ENCODE measurements at places on chromosomes 16 and 17.

GRCh38 chr16:57132470-57132869 lies 40.1 kb downstream of the CPNE2 start:
- no peak for DNase-seq

DNA sequence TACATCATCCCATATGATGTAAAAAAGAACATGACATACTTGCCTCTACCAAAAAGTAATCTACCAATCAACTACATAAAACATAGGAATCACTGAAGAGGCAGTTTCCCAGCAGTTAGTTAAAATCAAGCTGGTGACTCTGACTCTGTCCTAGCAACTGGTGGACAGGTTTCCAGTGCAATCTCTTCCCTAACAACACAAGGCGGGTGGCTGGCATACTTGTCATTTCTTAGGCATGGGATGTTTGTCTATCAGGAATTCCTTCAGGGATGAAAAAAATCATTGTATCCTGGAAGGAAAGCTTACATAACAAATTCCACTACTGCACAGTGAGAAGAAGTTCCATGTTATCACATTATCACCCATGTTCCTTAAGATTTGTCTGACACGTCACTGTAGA lies 50.9 kb downstream of the HELZ start:
- no peak for DNase-seq

DNA sequence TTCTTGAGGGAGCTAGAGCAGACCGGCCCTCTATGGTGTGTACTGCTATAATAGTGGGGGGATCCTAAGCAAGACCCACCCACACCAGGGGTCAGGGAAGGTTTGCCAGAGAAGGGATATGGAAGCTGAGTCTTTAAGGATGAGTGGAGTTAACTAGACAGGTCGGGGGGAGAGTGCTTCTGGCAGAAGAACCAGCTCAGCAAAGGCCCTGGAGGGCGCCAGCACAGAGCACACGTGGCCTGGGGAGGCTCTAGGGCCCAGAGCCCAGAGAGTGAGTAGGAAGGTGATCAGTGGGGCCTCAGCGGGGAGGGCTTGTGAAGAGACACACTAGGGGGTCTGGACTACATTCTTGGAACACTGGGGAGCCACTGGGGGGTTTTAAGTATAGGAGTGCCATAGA lies 21.1 kb downstream of the NGFR start:
- no peak for DNase-seq

GRCh38 chr17:41688641-41689496 lies at the start of gene EIF1:
Gene EIF1 (plus strand): TSS chr17:41688885. CDS start chr17:41689039, 154 bp downstream.
- DNase-seq, result peak; percentile 99

DNA sequence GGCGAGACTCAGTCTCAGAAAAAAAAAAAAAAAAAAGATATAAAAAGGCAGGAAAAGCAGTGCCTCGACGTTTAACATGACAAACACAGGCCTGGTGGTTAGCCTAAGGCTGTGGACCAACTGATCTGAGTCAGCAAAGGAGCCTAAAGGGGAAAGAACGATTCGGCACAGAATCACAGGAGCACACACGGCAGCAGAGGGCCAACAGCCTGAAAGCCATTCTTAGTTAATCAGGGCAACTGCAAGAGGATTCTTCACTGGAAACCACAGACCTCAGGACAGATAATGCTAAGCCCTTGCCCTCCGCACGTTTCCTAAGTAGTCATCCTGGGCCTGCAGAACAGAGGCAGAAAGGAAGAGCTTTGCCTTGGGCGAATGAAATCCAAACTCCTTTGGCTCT lies 14.7 kb downstream of the TMEM11 start:
- DNase-seq, result no peak

- DNase-seq, result no peak
Observed at GRCh38 chr17:57937492-57937891, 17.7 kb downstream of the CUEDC1 start.

DNA sequence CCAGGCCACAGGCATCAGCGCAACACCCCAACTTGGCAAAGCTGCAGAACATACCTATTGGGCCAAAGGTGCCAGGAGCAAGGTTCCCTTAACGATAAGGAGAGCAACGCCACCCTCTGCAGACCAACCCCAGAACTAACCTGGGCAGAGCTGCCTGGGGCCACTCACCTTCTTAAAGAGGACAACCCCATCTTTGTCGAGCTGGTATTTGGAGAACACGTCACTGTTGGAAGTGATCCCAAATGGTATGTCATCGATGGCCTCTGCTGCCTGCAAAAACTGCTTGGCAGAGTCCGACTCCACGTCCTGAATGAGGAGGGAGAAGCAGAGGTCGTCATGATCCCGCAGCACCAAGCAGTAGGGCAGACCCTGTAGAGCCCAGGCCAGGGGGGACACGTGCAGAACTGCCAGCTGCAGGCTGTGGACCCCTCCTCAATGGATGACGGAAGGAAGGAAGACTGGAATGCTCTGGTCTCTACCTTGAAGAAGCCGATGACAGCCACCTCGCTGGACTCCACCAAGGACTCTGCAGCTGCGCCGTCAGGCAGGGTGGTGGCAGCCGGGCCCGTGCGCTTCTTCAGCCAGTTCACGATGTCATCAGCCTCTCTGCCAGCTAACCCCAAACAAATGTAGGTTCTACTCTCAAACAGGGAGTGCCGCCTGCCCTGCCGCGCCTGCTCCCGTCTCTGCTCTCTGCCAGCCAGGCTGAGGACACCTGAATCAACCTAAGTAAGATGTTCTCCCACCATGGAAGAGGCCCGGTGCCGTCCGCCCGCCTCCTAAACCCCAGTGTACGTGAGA lies 5.2 kb downstream of the P4HB start:
- DNase-seq, result no peak

- no peak for DNase-seq
Observed at GRCh38 chr17:9098242-9098825, 77.0 kb downstream of the NTN1 start.

DNA sequence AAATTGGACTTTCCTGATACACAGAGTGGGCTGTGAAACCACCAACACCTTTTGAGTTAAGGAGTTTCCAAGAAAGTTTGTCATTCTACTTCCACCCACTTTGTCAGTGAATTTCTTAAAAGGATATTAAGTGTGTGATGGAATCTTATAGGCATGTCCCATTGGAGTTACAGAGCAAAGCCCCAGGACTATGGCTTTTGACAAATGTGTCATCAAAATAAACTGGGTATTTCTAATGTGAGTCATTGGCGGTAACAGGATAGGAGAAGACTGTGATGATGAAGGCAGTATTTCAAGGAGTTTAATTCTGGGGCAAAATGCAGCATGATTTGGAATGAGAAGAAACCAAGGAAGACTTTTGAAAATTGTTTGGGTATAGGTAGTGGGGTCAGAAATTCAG lies 1013.8 kb upstream of the EEF2KMT start:
- no peak for DNase-seq

- DNase-seq, result no peak
Observed at GRCh38 chr16:3242709-3243108, 7.8 kb upstream of the ZNF200 start.

DNA sequence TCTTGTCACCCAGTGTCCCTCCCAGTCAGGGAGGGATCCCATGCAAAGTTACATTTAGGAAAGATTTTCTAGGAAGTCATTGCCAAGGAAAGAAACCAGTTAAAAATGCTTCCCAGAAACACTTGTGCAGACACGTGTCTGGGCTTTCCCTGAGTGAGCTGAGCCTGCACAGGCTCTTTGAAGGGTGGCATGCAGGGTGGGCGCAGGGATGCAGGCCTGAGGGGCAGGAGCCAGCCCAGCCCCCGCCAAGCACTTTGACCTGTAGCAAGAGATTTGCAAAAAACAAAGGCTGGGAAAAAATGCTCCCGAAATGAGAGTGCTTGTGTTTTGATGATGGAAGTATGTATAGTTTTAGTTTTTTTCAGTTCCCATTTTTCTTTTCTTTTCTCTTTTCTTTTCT lies 52.4 kb downstream of the B9D1 start:
- DNase-seq, result no peak

DNA sequence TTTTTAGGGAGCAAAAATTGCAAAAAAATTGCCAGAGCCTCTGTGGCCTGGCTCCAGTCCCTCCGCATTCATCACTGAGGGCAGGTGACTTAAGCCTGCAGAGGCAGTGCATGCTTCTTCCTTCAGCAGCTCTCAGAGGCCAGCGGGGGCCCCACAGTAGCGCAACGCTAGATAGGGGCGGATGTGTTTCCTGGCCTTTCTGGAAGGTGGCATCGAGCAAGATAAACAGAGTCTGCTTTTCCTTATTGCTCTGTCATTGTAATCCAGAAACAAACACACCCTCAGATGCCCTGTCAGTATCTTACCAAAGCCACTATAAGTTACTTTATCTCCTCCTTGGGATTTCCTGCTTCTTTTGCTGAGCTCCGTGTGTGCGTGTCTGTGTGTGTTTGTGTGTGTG lies 75.5 kb upstream of the IRX6 start:
- DNase-seq, result no peak

- DNase-seq, result no peak
Observed at GRCh38 chr16:84544031-84544773, 39.7 kb upstream of the MEAK7 start.

DNA sequence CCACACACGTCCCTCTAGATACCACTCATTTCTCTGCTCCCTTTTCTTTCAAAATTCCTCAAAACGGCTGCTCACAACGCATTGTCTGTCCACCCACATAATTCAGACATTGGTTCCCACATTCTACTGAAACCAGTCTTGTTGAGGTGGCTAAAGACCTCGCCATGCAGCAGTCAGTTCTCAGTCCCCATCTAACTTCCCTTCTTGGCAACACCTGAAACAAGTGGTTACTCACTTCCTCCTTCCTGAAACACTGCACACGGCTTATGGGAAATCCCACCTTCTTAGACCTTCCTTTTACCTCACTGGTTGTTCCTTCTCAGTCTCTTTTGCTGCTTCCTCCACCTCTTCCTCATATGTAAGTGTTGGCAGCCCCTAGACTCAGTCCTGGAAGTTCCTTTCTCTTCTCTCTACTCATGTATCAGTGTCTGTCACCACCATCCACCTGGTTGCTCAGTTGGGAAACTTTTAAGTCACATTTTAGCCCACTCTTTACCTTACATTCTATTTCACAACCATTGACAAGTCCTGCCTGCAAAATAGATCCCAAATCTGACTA lies 277.1 kb downstream of the CEP112 start:
- DNase-seq, result no peak

DNA sequence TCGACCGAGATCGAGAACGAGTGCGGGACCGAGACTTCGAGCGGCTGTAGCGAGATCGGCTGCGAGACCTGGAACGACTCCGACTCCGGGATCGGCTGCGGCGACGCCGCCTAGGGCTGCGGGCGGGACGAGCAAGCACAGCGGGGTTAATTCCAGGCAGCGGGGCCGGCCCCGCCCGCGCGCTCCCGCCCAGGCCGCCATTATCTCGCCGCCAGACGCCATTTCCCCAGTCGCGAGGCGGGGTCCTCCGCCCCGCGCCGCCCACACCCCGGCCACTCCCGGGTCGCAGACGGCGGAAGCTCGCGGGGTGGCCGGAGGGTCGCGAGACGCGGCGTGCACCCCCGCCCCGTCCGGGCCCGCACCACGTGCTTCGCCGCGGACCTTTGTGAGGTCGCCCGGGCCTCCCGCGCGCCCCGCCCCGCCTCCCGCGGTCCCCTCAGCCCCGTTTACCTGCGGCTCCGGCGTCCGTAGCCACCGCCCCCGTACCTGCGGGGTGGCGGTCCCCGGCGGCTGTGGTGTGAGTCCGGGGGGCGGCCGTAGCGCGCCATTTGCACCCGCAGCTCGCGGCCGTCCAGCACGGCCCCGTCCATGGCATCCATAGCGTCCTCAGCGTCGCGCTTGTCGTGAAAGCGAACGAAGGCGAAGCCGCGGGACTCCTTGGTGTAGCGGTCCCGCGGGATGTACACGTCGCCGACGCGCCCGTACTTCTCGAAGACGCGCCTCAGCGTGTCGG lies 616 bp downstream of the SRSF2 start:
- peak; percentile 57 for DNase-seq

- DNase-seq, result no peak
Observed at GRCh38 chr16:86211265-86211664, 299.1 kb upstream of the FOXF1 start.

DNA sequence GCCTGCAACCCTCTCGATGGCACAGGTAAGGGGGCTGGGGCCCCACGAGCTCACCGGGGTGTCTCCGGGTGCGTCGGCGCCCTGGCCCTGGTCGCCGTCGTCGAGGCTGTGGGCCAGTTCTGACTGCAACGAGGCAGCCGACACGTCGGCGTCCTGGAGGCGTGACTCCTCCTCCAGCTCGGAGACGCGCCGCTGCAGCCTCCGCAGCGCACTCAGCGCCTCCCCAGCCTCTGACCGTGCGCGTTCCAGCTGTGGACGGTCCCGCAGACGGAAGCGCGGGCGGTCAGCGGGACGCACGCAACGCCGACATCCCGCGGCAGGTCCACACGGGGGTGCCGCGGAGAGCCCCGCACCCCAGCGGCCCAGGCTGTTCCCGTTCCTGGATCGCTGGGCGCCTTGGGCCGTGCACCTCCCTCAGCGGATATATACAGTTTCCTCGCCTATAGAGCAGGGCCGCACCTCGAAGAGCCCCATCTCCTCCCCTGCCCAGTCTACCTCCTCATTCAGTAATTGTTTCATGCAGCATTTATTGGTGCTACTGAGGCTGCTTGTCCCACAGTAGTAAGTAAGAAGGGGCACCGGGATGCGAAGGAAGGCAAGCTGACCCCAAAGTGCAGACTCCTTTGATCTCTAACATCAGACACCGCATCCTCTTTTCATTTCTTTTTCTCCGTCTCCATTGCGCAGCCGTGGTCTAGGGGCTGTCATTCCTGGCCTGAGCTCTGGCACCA lies 5.8 kb downstream of the THOC6 start:
- DNase-seq, result no peak

GRCh38 chr16:586645-587590 lies 2.9 kb upstream of the RAB40C start:
- DNase-seq, result no peak

DNA sequence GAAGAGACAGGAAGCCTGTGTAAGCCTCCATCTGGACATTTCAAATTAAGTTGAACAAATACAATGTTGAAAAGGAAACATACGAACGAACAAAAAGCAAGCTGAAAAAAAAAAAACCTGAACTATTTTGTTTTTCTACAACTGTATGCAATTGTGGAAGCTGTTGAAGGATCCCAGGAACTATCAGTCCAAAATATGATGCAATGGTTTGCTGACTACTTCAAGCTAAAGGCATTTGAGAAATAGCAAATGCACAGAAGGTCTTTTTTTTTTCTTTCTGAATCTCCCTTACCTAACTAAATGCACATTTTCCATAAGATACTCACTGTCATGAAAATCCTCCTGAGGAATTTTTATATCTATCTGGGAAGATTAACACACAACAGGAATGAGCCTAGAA lies 40.2 kb downstream of the MAF start:
- no peak for DNase-seq

DNA sequence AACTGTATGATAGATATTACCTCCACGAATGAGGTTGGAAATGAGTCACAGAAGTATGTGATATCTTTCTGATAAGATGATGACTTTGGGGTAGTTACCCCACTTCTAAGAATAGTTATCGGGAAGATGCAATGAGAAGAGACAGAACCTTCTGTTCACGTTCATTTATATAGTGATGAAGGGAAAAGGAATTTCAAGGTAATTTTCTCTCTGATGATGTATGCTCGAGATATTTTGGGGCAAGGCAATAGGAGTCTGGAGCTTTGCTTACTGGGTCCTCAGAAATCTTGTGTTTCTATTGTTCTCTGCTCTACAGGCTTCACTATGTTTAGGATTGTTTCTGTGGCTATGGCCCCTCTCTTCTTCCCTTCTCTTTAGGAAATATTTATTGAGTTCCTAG lies 1389.6 kb downstream of the CDH8 start:
- DNase-seq, result no peak

GRCh38 chr16:2883458-2883908 lies 468 bp downstream of the FLYWCH2 start:
- no peak for DNase-seq

GRCh38 chr17:50326831-50327364 lies 19.0 kb upstream of the XYLT2 start:
- DNase-seq, result no peak

Measured in left renal pelvis (tissue), 4 donors.